GM23338 (cell line): ENCODE measurements at places on chromosomes 7 and 10.

- peak; percentile 85 for DNase-seq
Observed at GRCh38 chr10:68348265-68348741, 15.6 kb upstream of the PBLD start.

GRCh38 chr7:42893346-42894240, 18.3 kb downstream of the C7orf25 start:
- DNase-seq: peak; percentile 29

GRCh38 chr10:2214092-2214491, 476.8 kb upstream of the ADARB2 start:
- no peak for DNase-seq

DNA sequence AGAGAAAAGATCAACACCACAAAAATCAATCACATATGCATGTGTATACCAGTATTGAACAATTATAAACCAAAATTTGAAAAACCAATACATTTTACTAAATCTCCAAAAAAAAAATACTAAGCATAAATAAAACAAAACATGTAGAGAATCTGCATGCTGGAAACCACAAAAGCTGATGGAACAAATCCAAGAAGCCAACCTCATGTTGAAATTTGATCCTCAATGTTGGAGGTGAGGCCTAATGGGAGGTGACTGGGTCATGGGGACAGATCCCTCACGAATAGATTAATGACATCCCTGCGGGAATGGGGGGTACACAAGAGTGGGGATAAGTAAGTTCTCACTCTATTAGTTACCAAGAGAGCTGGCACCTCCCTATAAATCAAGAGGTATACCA, 82.5 kb downstream of the OAT start:
- no peak for DNase-seq

GRCh38 chr10:78390817-78391216, 357.2 kb downstream of the RPS24 start:
- DNase-seq: no peak

- no peak for DNase-seq
Observed at GRCh38 chr7:50653126-50653864, 88.1 kb upstream of the DDC start.

DNA sequence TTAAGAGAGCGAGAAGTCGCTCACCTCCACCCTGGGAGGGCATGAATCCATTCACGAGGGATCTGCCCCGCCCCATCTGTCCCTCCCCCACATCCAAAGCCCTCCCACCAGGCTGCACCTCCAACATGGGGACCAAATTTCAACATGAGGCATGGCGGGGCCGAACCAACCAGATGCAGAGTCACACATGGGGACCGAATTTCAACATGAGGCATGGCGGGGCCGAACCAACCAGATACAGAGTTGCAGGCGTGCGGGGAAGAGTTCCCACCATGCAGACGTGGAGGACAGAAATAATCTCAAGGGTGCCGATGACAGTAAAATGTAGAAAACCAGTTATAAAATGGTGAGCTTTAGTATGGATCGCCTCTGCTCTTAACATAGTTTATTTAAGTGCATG, 564.4 kb downstream of the DNAJB6 start:
- DNase-seq: no peak

- DNase-seq: peak; percentile 62
Observed at GRCh38 chr7:77199013-77199966, at the start of gene FGL2. Gene FGL2, minus strand, starts transcription at chr7:77199819. Its CDS starts 26 bp downstream, at chr7:77199793.

GRCh38 chr10:106399112-106399511, 765.4 kb downstream of the SORCS1 start:
- no peak for DNase-seq

DNA sequence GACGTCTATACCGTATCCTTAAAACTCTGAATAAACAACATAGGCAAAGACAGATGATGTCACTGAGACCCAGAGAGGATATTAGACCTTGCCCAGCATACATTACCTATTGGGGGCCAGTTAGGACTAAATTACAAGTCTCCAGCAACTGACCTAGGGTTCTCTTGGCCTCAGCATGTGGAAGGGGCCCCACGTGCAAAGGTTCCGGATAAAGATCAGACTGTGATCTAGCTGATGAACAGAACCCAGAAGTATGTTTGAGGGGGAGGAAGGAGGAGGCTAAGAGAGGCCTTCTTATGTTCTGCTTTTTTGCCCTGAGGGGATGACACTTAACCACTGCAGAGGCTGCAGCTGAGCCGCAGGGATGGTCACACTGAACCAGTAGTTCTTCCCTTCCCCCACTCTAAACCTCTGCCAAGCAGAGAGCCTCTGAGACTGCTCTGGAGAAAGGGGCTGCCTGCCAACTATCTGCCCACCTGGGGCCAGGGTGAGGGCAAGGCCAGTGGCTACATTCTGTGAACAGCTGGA, 24.0 kb upstream of the KMT2C start:
- no peak for DNase-seq
